ENCODE measurements at places on chromosomes 7 and 10.

GRCh38 chr7:81710751-81711150 lies 59.1 kb downstream of the HGF start:
- DNase-seq, result no peak

DNA sequence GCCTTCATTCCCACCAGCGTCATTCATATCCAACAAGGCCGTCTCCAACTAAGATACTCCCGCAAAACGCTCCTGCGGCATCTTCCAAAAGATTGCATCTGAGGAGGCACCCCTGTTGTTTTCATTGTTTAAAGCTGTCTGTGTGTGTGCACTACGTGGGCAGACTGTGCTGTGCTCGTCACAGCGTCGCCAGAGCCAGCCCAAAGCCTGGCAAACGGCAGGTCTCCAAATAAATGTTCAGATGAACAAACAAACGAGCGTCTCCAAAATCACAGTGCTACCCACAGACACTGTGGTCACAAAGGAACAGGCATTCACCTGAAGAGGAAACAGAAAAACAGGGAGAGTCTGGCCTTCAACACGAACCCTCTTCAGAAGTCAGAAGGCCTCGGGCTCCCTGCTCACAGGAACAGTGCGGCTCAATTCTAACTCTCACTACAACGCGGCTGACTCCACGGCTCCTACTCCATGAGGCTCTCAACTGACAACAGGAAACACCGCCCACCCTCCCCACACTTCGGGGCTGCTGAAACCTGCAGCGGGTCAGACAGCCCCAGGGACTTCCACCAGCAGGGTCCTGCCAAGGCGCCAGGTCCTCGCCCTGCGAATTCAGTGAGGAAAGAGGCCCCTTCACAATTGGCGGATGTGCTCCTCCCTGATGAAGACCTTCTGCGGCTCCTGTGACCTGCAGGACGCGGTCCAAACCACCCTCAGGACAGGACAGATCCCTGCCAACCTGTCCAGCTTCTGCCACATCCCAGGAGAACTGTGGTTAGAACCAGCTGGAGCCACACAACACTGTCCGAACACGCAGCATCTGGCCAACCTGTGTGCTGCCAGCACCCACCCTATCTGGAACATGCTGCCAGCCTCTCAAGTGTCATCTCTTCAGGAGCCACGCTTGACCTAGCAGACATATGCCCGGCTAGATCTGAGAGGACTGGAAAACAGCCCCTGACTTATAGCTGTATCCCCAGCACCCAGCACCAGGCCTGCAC lies 36.1 kb downstream of the MAD1L1 start:
- no peak for DNase-seq

- no peak for DNase-seq
These were observed 112.5 kb upstream of the VWC2 start for GRCh38 chr7:49660976-49661375.

GRCh38 chr10:130790339-130790738 lies 521.2 kb downstream of the TCERG1L start:
- no peak for DNase-seq

GRCh38 chr10:114375047-114375446 lies 29.3 kb downstream of the AFAP1L2 start:
- DNase-seq, result no peak

DNA sequence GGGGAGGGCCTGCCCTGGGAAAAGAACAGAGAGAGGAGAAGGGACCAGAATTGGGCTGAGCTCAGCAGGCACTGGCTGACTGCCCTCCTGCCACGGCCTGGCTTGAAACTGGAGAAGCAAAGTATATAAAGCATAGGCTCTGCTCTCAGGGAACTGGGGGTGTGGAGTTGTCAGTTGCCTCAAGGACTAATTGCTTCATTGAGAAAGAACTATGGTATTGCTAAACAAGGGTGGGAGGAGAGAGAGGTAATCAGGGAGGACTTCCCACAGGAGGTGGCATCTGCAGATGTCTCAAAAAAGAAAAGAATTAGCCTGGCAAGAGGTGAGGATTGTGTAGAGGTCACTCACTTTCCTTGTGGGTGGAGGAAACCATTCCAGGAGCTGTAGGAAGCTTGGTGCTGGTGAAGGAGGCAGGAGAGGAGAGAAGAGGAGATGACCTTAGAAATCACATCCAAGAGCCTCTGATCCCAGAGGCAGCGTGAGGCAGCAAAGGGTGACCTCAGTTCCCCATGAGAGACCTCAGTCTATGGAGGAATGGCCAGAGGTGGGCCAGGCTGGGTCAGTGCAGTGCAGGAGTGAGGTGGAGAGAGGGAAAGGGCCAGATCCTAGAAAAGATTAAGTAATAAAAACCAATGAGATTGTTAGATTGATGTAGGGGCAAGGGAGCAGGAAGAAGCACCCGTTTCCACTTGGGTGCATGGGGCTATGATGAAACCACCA lies 2.4 kb downstream of the PILRB start:
- no peak for DNase-seq

DNA sequence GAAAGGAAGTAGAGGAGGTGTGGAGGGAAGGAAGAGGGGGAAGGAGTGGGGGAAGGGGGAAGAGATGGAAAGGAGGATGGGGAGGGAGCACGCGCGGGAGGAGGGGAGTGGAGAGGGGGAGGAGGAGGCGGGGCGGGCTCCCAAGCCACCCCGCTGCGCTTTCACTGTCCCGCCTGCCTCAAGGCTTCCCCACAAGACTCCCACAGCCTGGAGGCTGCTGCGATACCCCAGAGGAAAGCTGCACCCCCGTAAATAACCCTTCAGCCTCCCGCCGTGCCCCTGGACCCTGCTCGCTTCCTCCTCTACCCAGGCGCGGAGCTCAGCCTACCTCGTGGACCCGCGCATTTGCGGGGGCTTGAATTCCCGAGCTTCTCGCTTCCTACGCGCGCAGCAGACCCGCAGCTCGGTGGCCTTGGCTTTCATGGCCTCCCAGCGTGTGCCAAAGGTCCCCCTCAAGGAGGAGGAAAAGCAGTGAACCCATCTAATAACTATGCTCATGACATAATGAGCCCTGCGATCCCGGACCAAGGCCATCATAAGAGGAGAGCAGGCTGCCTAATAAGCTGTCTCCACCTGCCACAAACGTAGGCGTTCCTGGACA lies at the start of gene C10orf67:
TSS of gene C10orf67 (minus strand) at position 557 of the 601 bp plus-strand sequence. CDS start at position 534, 23 bp downstream.
- peak; percentile 46 for DNase-seq

DNA sequence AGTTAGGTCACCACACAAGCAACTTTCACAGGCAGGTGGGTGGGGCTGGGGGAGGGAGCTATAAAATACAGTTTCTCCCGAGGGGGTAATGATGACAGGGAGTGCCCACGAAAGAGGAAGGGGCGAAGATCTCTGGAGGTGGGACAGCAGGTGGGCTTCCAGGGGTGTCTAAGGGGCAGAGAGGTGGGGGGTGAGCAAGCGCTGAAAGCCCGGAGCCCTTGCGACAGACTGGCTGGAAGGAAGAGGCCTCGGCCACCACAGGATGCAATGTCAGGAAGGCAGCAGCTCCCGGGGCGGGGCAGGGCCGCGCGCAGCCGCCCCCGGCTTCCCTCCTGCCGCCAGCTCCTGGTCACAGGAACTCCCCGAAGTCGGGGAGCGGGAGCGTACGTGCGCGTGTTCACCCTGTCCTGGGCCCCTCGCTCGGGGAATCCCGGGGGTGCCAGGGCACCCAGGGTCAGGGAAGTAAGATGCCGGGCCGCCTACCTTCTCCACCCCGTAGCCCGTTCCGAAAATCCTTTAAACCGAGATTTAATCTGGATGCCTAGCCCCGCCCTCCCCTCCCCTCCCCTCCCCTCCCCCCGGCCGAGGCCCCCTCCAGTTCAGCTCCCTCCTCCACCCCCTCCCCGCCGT lies 105.2 kb upstream of the PPIF start:
- DNase-seq, result peak; percentile 81

- DNase-seq, result no peak
These were observed 72.9 kb downstream of the SP8 start for GRCh38 chr7:20713792-20714191.

DNA sequence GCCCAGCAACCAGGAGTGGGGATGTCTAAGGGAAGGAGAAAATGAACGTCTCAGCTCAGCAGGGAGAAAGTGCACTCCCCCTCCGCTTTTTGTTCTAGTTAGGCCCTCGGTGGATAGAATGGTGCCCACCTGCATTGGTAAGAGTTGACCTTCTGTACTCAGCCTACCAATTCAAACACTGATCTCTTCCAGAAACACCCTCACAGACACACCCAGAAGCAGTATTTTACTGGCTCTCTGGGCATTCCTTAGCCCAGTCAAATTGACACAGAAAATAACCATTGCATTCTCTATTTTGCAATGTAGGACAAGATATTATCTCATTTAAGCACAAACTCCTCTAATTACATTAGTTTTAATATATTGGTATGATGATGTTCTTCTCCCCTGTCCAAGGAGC lies 106.1 kb upstream of the C7orf33 start:
- no peak for DNase-seq

DNA sequence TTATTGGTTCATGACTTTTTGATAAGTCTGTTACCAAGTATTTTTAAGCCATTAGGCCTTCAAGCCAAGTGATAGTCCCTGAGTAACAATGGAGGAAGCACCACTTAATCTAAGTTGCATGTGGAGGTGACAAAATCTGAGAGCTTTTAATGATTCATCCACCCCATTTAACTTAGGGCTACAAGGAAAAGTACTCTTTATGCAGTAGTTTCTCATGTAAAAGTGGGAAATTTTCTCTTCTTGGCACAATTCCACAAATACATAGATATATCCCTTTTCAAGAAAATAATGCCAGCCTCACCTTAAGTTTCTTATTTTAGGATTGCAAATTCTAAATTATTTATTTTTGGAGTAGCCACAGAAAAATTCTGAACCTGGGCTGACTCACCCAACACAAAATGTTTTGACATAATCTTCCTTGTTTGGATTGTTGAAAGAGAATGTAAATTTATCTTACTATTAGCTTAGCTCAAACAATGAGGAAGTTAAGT lies 85.7 kb downstream of the SUGCT start:
- DNase-seq, result no peak

- DNase-seq, result no peak
These were observed 45.2 kb downstream of the FAM171A1 start for GRCh38 chr10:15325944-15326284.

DNA sequence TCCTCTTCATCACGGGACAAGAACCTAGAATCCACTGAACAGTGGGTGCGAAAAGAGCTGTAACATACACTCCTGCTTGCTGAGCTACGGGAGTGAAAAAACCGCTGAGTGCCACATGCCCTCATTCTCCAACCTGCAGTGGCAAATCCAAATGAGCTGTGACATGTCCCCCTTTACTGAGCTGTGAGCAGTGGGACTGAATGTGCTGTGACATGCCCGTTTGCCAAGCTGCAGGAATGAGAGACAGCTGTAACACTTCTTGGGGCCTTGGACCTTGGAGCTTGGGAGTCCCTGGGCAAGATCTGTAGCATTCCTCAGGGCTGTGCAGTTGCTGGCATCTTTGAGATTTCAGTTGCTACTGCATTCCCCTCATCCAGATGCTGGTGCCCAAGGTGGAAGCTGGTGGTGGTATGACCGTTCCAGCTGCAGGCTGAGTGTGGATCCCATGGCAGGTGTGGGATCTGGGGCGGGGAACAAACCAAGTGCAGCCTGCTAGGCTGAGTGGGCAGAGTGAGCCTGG lies 85.0 kb downstream of the TMEM106B start:
- no peak for DNase-seq

DNA sequence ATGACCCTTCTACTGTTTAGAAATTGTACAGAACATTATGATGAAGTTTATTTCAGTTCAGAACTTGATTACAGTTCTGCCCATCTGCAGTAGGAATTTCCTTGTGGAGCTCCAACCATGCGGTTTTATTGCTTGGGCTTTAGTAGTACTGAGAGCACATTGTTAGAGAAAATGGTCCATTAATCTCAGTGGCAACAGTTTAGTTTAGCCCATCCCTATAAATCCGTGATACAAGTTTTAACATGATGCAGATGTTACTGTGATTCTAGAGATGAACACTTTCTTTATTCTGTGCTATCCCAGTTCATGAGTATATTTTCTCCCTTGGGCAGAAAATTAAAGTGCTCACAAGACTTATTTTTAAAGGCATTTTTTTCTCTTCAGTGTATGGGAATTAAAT lies 84.8 kb upstream of the FZD8 start:
- DNase-seq, result no peak

- DNase-seq, result no peak
These were observed 484.0 kb upstream of the MBL2 start for GRCh38 chr10:53256623-53257022.

DNA sequence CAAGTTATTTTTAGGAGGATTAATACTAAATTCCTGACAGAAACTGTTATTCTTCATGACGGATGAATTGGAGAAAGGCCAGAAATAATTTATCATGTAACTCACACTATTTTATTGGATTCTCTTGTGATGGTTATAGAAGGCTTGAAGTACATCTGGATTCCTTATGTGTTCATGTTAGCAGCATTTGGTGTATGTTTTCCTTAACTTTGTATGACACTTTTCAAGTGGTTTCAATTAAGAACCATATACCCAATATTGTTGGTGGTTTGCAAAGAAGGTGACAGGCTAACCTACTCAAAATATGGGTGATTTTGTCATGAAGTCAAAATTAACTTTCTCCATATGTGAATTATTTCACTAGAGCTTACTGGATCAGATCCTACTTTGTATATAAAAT lies 532.2 kb upstream of the CNTNAP2 start:
- no peak for DNase-seq

- no peak for DNase-seq
These were observed 134.5 kb downstream of the NRBF2 start for GRCh38 chr10:63267414-63268148.

DNA sequence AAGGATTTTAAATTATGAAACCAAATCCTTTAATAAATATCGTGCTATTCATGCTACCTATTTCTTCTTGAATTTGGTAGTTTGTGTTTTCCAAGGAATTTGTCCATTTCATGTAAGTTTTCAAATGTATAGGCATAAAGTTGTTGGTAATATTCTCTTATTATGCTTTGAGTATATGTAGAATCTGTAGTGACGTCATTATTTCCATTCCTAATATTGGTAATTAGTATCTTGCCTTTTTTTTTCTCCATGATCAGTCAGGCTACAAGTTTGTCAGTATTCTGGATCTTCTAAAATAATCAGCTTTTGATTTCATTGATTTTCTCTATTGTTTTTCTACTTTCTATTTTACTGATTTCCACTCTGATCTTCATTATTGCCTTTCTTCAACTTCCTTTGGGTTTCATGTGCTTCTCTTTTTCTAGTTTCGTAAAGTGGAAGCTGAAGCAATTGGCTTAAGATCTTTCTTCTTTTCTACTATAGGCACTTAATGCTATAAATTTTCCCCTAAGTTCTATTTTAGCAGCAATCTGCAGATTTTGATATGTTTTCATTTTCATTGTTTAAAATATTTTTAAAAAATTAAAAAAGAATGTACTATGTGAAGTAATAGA lies 156.5 kb upstream of the HDAC9 start:
- no peak for DNase-seq

DNA sequence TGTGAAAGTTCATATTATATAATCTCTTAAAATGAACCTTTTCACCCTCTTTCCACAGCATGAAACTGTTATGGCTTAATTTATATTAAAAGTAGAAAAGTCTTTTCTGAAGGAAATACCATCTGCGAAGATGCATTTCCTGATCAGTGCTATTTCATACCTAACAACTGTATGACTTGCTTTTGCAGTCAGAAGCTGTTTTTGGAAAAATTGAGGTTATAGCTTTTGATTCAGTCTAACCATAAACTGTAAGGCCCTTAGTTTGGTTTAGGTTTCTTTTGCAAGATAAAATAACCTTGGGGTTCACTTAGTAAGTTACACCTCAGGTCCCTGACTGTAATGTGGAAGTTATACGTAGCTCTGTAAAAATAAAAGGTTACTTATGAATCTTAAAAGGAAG lies 22.7 kb upstream of the PARP12 start:
- no peak for DNase-seq

- DNase-seq, result no peak
These were observed 81.1 kb upstream of the GTF2IRD1 start for GRCh38 chr7:74372511-74373111.

Data from activated CD4-positive, alpha-beta T cell treated with anti-CD3 and anti-CD28 coated beads for 48 hours (primary cell).